Peyer's patch (tissue), 4 donors: ENCODE measurements at places on chromosomes 5 and 9.

DNA sequence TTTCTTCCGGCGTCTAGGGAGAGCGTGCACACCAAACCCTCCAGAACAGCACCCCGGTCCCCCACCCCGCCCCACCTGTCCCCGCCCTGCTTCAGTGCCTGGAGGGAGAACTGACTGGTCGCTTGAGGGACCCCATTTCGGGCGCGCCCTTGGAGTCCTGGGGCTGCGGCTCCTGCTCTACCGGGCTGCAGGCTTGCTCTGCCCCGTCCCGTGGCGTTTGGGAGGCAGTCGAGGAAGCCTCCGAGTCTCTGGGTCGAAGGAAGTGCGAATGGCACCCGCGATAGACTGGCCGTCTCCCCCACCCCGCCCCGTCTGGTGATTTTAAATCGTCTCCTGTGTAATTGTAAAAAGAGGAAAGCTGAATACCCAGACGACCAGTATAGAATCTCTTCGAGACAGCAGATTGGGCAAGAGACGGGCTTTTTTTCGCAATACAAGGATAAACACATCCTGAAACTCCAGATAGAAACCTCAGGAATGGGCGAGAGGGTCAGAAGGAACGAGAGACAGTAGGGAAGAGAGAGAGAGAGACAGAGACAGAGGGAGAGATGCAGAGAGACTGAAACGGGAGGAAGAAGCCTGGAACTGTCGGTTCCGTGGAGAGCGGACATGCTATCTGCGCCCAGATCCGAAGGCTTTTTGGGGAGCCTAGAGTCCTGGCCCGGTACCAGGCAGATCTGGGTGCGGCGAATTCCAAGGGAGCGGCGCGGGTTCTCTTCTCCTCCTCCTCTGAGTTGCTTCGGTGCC lies 9.9 kb downstream of the PRDM6 start:
- H3K4me1 ChIP-seq, result no peaks in the 10 kb centered on the region
- H3K4me3 ChIP-seq, result no peak overlapping the region
- no peak for DNase-seq
- peaks cover 20% of the 10 kb centered on the region for H3K27me3 ChIP-seq
- H3K36me3 ChIP-seq, result no peaks in the 10 kb centered on the region

DNA sequence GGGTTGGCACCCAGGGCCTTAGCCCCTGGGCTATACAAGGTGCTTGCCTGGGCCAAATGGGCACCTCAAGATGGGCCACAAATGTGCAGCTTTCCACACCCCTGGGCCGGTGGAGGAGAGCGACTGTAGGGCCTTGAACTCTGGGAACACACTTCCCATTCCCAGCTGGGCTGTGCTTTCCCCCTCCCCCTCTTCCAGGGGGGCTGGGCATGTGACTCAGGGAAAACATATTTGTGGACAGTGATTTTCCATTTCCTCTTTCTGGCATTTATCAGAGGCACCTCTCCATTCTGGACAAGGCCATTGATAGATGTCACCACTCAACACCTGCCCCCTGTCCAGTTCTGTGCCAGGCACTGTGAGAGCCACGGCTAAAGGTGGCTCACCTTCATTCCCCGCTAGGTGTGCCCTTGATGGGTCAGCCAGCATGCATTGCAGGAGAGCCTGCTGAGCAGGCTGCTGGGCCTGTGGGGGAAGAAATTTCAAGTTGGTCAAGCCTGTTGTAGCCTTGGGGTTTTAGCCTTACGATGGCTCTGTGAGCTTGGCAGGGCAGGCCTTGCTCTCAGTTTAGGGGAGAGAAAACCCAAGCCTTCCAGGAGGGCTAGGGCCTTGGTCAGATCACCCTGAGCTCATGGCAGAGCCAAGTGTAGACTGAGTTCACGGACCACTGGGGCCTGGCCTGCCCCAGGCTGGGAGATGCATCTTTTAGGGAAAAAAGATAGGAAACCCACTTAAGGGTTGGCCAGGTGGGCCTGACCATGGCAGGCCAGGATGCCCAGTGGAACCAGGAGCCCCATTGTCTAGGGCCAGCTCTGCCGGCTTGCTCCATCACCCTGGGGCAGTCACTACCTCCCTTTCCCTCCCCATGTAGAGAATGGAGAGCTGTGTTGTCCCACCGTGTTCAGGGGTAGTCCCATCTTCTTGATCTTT lies 113.9 kb downstream of the DAB2IP start:
- H3K4me3 ChIP-seq, result no peak overlapping the region
- no peaks in the 10 kb centered on the region for H3K27me3 ChIP-seq
- H3K27ac ChIP-seq, result peak overlapping the region; percentile 16
- H3K4me1 ChIP-seq, result no peaks in the 10 kb centered on the region

DNA sequence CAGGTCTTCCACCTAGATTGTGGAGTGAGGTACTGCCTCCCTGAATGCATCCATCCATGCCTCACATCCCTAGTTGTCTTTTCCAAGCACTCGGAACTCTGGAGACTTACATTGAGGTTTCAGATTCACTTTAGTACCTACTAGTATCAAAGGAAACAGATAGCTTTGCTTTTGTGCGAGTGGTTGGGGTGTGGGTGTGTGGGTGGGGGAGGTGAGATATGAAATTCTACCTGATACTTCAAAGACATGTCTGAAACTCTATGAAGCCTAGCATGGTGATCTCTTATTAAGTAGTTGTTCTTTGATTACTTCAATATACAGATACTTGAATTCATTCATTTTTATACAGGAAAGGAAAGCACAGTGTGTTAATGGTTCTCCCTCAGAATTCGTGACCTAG lies 64.4 kb downstream of the MCCC2 start:
- H3K36me3 ChIP-seq, result no peaks in the 10 kb centered on the region
- no peaks in the 10 kb centered on the region for H3K4me1 ChIP-seq
- no peak overlapping the region for H3K4me3 ChIP-seq
- DNase-seq, result no peak
- no peak overlapping the region for H3K27ac ChIP-seq
- no peaks in the 10 kb centered on the region for H3K27me3 ChIP-seq

GRCh38 chr5:135013445-135013844 lies 20.6 kb downstream of the PITX1 start:
- no peaks in the 10 kb centered on the region for H3K27me3 ChIP-seq
- no peak overlapping the region for H3K4me3 ChIP-seq
- DNase-seq, result peak; percentile 28
- no peaks in the 10 kb centered on the region for H3K4me1 ChIP-seq
- H3K27ac ChIP-seq, result no peak overlapping the region

DNA sequence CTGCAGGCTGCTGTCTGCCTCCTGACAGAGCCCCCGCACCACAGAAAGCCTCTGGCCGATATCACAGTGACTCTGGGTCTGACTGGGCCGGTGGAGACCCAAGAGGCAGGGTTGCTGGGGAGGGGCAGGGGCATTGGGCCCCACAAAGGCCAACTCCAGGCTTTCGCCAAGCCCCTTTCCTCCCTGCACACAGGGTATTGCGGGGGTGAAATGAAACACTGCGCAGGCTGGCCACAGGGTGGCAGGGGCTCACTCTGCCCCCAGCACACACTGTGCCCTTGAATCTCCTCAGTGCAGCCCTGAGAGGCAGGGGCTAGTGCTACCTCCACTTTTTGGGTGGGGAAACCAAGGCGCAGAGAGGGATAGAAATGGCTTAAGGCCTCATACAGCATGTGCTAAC lies 44.6 kb downstream of the BARX1 start:
- H3K27ac ChIP-seq, result no peak overlapping the region
- H3K4me3 ChIP-seq, result no peak overlapping the region
- DNase-seq, result no peak
- H3K36me3 ChIP-seq, result no peaks in the 10 kb centered on the region
- no peaks in the 10 kb centered on the region for H3K27me3 ChIP-seq
- no peaks in the 10 kb centered on the region for H3K4me1 ChIP-seq

- no peak overlapping the region for H3K27ac ChIP-seq
- H3K4me3 ChIP-seq, result no peak overlapping the region
- H3K36me3 ChIP-seq, result no peaks in the 10 kb centered on the region
Observed at GRCh38 chr9:129774791-129775447, 22.1 kb upstream of the PTGES start.

DNA sequence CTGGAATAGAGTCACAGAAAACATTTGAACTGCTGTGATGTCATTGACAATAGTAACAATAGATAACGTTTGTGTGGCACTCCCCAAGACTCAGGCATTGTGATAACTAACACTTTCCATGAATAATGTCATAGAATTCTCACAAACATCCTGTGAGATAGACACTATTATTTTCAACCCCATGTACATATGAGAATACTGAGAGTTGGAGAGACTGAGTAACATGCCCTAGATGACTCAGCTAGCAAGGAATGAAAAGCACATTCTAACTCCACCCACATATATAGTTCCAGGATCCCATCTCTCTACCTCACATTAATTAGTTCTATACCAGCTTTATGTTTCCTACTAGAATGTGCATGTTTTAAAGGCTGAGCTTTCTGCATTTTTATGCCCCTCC lies 71.4 kb downstream of the ASTN2 start:
- no peak overlapping the region for H3K27ac ChIP-seq
- DNase-seq, result no peak
- no peaks in the 10 kb centered on the region for H3K27me3 ChIP-seq

DNA sequence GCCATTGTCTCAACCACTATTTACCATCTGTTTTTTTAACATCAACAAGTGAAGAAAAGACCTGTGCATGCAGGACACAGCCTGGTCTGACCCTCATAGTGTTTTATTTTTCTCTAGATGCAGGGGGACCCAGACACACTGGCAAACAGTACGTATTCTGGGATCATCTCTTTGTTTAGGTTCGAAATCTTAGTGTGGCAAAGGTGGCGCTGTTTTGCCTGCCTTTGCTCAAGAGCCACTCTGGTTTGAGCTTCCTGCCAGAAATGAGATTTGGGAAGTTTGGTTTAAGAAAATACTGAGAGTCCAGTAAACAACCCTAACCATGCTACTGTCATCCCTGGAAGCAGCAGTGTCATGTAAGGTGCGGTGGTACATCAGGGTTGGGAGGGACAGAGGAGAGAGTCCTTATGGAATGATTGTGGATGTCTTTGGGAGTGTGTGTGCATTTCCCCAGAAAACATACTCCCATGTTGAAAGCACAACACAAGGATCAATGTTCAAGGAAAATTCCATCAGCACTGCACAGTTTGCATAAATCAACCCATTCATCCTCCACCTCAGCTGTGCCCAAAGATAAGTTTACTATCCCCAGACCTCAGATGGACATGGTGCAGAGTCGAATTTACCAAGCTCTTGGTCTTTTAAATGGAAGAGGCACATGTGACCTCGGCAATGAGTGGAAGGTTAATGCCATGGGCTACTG lies 34.0 kb upstream of the FLT4 start:
- H3K27me3 ChIP-seq, result no peaks in the 10 kb centered on the region
- no peaks in the 10 kb centered on the region for H3K36me3 ChIP-seq
- DNase-seq, result no peak
- H3K4me1 ChIP-seq, result no peaks in the 10 kb centered on the region
- no peak overlapping the region for H3K27ac ChIP-seq
